ENCODE measurements at places on chromosomes 2 and 18.

DNA sequence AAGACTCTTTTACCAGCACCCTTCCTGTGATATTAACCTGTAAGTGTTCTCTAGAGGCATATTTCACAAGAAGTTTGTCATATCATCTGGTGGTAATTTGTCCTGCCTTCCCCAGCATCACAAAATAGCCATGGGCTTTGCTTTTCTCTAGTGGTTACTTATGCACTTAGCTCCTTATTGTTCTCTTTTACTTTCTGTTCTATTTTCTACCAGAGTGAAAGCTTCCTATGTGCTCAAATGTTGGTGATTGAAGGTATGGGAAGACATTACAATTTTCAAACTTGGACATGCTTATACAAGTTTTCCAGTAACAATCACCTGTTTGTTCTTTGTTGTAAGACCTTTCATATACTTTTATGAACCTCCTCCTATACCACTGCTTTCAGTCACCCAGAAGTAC lies 87.0 kb upstream of the KCNH7 start:
- DNase-seq, result no peak

- DNase-seq, result no peak
Measured at GRCh38 chr18:7908681-7909299, 341.7 kb downstream of the PTPRM start.

DNA sequence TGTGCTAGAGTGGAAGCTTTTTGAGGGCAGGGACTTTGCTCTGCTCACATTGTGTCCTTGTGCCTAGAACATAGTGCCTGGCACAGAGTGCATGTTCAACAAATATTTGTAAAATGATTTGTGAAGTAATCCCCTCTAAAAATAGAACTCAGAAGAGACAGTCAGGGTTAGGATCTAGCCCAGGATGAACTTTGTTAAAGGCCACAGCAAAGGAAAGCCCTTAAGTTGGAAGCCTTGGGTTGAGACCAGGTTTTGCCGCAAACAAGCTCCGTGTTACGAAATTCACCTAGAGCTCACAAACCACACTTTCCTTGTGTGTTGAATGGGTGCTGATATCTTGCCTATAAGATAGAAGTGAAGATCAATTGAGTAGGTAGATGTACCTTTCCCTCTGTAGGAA lies 84.2 kb downstream of the SETBP1 start:
- DNase-seq, result no peak

DNA sequence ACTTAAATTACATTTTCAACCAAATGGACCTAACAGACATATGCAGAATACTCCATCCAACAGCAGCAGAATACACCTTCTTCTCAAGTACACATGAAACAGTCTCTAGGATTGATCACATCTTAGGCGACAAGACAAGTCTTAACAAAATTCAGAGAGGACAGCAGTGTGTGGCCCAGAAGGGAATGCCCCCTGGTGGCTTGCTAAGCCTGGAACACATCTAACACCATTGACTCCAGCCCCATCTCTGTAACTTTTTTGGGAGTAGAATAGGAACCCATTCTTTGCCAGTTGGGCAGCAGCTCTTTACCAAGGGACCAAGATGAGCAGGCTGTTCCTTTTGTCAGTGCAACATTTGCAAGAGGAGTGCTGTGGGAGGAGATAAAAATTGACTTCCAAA lies 249.9 kb downstream of the PLCL1 start:
- no peak for DNase-seq

DNA sequence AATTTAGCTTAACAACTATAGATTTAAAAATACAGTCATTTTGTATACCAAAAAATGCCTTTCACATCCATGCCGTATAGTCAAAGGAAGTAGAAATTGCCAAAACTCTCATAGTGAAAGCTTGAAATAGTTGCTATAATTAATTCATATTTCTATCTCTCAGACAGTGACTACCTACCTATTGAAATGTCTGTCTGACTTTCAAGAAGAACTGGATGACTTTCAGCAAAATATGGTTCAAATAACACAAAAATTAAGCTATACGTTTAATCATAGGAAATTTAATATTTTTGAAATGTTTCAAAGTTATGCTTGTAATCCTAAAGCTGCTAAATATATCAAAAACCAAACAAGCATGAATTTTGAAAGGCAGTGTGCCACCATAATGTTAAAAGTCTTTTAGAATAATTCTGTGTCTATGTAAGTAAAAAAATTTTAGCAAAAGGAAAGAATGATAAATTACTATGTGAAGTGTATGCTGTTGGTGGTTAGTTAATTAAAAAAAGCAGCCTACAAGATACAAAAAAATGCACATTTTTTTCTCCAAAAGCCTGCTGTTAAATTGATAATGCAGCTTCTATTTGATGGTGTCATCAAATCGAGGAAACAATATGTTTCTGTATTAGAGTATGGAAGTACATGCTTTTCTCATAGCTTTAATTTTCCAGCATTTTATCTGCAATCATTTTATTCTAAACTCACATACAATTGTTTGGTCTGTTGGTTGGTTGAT lies 57.7 kb upstream of the ST6GAL2 start:
- no peak for DNase-seq

GRCh38 chr2:110688594-110689091 lies 10.8 kb upstream of the BUB1 start:
- no peak for DNase-seq

- no peak for DNase-seq
Measured at GRCh38 chr2:26633351-26633945, 7.7 kb downstream of the CIB4 start.

GRCh38 chr2:236777408-236777807 lies 207.8 kb downstream of the ACKR3 start:
- DNase-seq, result no peak

DNA sequence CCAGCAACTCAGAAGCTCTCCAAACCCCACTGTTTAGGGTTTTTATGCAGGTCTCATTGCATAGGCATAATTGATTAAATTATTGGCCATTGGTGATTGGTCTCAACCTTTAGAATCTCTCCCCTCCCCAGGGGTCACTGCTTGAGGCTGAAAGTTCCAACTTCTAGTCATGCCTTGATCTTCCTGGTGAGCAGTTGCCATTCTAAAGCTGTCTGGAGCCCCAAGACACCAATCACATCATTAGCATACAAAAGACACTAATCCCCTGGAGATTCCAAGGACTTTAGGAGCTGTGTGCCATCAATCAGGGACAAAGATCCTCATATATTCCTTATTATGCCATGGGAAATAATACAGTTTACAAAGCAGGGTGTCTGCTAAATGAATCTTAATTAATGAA lies 863.4 kb upstream of the KLHL29 start:
- no peak for DNase-seq

- DNase-seq, result no peak
Measured at GRCh38 chr2:112754564-112754963, 9.8 kb downstream of the CKAP2L start.

- no peak for DNase-seq
Measured at GRCh38 chr2:960061-960736, 9.6 kb downstream of the SNTG2 start.

GRCh38 chr18:70700496-70700895 lies 411.7 kb downstream of the SOCS6 start:
- DNase-seq, result no peak

DNA sequence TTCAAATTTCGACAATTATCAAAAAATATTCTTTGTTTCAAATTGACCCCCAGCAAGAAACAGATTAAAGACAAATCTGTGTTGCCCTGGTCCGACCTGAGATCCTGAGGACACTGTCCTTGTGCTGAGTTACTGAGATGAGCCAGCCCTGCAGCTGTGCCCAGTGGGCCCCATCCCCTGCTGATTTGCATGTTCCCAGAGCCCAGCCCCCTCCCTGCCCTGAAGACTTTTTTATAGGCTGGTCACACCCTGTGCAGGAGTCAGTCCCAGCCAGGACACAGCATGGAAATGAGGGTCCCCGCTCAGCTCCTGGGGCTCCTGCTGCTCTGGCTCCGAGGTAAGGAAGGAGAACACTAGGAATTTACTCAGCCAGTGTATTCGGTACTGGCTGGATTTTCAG lies 31.4 kb upstream of the ZNG1B start:
- no peak for DNase-seq

- no peak for DNase-seq
Measured at GRCh38 chr2:230947908-230948365, 22.9 kb upstream of the GPR55 start.

DNA sequence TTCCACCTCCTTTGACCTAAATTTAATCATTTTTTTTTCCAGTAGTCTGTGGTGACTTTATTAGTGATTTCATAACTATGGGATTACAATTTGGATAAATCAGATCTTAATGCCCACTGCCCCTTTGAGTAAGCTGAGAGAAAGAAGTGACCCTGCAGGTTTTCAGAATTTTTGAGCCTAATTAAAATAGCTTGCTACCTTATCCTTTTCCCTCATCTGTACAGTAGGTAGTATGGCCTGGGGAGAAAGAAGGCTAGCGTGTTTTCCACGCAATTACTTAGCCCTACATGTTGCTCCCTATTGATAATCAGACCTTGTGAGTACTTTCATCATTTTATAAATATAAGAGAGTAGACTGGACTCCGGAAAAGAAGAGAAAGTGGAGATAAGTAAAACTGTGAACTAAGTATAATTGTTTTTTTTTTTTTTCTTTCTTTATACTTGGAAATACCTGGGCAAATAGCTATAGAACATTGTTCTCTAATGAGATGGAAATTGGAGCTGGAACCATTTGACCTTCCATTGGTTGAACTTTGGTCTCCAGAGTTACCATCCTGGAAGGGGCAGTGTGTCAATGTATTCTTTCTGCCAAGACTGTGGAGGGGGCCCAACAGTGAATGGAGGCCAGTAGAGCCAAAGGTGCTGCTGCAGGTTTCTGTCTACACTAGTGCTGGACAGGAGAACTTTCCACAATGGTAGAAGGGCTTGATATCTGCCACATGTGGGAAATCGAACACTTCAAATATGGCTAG lies 26.9 kb downstream of the UBE2E3 start:
- no peak for DNase-seq

DNA sequence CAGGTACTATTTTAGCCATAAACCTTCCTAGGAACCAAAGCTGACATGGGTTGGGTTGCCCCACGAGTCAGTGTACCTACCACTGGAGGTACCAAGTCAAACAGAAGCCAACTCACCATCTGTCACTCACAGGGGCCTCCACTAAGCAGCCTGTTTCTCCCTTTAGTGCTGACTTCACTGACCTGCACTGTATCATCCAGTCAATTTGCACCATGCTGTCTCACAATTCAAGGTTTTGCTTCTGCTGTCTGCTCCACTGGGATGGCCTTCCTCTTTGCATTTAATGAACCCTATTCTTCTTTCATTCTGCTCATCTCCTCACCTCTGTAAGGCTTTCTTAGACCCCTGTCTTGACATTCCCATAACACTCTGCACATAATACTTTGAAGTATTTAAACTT lies 47.2 kb downstream of the EIF2AK3 start:
- DNase-seq, result no peak

GRCh38 chr2:45014831-45015230 lies 5.6 kb upstream of the SIX2 start:
- DNase-seq, result no peak

DNA sequence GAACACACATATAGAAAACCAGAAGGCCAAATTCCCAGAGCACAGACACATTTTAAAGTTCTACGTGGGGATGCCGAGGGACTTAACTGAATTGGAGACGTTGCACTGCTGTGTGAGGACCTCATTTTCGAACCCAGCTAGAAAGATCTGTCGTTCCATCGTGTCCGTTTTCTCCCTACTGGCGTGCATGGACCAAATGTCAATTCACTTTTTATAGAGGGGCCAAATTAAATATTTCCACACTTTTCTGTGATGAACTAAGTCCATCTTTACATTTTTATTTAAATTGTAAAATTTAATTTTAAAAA lies 692 bp upstream of the TSHZ1 start:
- no peak for DNase-seq

DNA sequence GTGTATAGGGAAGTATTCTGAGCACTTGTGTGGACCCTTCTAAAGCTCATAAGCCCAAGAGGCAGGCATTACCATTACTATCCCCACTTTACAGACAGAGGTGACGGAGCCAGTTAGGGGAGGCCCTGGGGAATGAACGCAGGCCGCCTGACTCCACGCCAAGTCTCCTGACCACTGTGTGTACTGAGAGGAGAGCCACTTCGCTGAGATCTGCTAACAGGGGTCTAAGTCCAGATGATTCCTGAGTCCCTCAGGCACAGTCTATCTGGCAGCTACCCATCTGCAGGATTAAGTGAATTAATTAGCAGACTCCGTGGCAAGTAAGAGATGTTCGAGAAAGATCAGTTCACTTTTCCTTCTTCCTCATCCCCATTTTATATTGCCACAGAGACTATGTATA lies 13.7 kb downstream of the CYB5A start:
- DNase-seq, result no peak

DNA sequence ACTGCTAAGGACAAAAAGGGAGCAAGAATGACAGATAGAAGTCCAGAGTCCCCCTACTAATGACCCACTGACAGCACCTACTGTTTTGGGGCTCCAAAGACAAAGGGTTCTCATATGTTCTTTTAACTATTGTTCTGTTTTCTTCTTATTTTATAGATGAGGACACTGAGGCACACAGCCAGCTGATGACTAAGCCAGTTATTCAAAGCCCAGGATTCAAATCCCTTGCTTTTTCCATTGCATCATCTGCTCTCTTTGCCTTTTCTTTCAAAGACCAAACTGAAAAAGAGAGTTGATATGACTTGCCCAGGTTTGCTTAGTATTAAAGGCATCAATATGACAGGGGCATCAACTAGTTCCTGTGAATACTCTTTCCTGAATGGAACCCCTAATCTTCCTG lies 299.8 kb downstream of the LRATD1 start:
- DNase-seq, result no peak

- DNase-seq, result no peak
Measured at GRCh38 chr18:24995056-24995455, 356.9 kb downstream of the ZNF521 start.

DNA sequence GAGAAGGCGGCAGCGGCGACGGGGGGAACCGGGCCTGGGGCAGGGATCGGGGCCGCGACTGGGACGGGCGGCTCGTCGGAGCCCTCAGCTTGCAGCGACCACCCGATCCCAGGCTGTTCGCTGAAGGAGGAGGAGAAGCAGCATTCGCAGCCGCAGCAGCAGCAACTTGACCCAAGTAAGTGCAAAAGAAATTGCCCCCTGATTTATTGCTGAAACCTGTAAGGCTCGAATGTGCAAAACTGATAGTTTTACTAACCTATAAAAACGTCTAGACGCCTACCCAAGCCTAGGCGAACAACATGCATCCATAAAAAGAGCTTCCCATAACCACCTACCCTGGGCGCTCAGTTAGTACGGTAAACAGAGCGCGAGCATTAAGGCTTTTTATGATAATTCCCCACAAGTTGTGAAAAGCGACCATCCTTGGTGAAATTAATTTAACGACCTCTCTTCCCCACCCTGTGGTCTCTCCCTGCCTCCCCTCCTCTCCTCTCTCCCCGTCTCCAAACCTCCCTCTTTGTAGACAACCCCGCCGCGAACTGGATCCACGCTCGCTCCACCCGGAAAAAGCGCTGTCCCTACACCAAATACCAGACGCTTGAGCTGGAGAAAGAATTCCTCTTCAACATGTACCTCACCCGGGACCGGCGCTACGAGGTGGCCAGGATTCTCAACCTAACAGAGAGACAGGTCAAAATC lies 1.0 kb downstream of the HOXD9 start:
- no peak for DNase-seq

- no peak for DNase-seq
Measured at GRCh38 chr2:45975752-45976517, 321.3 kb upstream of the EPAS1 start.

GRCh38 chr2:200860092-200860795 lies 4.2 kb downstream of the CLK1 start:
- no peak for DNase-seq
